ENCODE measurements at places on chromosomes 11 and 22.

GRCh38 chr11:22407921-22408320 lies 69.7 kb downstream of the SLC17A6 start:
- no peak for DNase-seq

DNA sequence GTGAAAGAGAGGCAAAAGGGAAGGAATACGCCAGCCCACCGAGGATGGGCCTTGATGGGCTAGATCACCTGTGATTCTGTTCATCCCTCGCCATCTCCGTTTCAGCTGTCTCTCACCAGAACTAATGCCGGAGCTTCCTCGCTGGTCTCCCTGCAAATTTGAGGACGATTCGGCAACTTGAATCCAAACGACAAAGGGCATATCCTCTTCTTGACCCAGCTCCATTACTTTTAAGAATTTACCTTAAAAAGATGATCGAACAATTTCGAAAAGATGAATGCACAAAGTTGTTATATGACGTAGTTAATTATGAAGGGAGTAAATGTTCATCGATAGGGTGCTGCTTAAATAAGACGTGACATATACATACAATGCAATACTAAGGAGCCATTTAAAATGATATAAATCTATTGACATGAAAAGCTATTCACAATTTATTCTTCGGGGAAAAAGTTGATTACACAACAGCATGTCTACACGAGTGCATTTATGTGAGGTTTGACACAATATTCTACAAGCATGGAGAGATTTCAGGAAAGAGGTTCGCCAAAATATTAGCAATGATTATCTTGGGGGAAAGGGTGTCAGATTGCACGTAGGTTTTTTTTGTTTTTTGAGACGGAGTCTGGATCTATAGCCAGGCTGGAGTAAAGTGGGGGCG lies 937 bp upstream of the FAM168A start:
- no peak for DNase-seq

GRCh38 chr11:73980001-73980961 lies 2.4 kb downstream of the UCP2 start:
- peak; percentile 43 for DNase-seq

DNA sequence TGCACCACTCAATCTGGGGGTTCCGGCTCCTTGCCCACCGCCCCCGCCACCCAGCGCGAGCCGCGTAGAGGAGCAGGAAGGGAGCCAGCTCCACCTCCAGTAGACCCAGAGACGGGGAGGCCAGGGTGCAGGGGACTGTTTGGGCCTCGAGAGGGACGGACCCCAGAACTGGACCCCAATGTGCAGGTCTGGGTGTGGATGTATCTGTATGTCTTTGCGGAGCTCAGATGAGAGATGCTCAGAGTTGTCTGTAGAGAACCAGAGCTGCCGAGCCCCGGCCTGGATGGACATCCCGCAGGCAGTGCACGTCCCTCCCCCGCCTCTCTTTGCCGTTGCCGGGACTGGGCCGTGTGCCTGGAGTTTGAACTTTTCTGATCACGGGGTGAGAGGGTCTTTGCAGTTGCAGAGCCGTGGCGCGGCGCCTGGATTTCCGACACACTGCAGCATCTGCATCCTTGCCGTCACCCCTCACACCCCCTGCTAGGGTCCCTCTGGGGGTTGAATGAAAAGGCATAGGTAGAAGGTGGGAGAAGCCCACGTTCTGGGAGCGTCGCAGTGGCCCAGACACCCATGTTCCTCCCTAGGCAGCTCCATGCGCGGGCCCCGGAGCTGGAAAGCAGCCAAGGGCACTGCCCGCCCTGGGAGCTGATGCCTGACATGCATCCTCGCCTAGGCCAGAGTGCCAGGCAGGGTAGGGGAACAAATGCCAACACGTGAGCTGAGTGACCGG lies 105.2 kb downstream of the KCNQ1 start:
- DNase-seq: no peak

- DNase-seq: no peak
Observed at GRCh38 chr11:22194907-22195306, 2.0 kb downstream of the ANO5 start.

GRCh38 chr11:73350908-73351636 lies 25.1 kb upstream of the RELT start:
- peak; percentile 24 for DNase-seq

DNA sequence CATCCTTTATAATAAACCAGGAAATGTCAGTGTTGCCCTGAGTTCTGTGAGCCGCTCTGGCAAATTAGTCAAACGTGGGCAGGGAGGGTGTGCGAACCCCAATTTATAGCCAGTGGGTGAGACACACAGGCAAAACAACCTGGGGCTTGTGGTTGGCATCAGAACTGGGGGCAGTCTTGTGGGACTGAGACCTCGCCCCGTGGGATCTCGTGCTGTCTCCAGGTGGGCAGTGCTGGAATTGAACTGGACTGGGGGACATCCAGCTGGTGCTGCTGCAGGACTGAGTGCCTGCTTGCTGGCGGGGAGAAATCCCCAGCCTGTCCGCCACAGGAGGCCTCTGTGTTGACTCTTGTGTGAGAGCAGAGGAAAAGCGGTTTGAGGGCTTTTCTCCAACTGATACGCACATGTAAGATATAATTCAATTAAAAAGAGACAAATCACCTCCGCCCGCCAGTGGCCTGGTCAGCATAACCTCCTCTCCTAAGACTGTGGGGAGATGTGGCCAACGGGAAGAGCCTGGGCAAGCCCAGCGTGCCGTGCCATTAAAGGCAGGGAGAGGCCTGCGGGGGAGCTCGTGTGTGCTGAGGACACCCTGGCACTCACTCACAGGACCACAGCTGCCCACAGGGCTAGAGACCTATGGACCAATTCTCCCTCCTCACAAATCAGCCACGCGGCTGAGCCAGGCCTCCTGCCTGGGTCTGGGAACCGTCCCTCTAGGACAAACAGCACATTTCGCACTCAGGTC lies 18.4 kb downstream of the SULT4A1 start:
- DNase-seq: no peak

DNA sequence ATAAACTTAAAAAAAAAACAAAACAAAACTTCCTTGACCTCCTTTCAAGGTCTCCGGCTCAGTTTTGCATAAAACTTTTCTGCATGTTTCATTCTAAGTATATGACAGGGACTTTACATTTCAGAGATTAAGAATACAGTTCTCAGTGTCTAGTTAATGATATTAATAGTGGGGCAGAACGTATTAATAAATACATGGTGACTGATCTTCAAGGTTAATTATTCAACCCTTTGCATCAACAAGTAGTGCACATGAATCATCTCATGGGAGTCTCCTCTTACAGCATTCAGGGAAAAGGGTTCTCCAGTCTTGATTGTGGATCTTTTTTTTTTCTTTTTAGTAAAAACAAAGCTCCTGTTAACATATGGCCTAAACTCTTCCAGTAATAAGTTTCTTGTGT lies 146.8 kb downstream of the KIRREL3 start:
- DNase-seq: no peak

GRCh38 chr22:46430961-46431838 lies 95.7 kb downstream of the TRMU start:
- DNase-seq: no peak

GRCh38 chr11:76837696-76838677 lies 22.7 kb upstream of the ACER3 start:
- no peak for DNase-seq

DNA sequence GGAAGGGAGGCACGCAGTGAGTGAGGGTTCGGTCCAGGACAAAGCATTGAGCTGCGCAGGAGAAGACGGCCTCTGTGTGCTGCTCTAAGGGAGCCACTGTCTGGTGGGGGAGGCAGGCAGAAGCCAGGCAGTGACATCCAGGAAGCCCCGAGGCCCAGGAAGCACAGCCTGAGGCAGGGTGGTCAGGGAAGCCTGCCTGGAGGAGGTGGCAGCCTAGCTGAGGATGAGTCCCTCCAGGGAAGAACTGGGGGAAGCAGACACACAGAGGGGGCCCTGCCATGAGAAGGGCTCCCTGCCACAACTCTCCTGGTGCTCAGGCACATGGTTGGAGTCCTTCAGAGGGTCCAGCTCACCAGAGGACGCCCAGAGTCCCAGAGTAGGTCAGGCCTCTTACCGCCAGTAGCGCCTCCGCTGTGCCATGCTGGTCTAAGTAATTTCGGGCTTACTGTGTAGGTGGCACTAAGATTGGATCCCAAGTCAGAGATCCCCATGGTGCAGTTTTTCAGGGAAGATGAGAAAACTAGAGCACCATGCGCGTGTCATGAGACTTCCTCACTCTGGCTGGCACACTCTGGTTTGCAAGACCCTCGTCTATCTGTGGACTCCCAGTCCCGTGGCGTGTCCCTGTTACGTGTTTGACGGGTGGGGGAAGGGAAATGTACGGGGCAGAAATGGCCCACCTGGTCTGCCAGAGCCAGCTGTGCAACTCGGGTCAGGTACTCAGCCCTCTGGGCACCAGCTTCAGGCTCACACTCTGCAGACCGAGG lies 887.2 kb downstream of the BRD1 start:
- no peak for DNase-seq

GRCh38 chr11:64484191-64485022 lies 106.6 kb upstream of the SLC22A12 start:
- DNase-seq: no peak

DNA sequence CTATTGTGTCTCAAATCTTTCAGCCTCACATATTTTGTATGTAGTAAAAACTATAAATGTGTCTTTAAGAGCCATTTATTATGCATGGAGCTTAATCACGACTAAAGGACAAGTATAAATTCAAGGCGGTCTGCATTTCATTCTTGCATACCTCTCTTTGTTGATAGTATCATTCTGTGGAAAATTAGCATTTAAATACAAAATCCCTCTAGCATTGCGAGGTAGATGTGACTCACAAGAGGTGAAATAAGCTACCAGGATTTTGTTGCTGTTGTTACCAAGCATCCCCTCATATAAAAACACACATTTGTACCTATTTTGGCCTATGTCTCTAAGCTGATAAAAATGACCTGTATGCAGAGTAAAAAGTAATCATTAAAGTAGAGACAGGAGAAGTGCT lies 537.4 kb upstream of the LUZP2 start:
- no peak for DNase-seq

DNA sequence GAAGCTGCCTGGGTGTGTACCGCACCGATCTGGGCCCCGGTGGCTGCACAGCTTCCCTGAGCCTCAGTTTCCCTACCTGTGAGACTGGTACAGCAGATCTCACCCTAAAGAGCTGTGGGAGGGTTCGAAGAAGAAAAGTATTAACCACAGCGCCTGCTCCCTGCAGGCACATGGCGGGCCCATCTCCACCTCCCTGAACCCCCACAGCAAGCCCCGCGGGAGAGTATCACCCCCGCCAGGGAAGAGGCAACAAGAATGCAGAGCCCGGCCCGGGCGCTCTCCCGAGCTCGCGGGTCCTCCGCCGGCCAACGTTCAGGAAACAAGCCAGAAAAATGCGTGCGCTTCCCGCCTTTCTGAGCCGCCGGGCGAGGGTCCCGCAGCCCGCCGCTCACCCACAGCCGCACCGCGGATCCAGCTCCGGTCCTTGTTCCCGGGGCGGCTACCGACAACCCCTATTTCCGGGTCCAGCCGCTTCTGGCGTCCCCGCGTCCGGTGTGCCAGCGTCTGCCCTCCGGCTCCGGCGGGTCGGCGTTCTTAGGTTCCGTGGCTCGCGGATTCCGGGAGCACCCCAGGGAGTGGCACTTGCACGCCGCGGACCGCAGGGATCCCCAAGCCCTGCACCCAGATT lies at the start of gene TOP3B:
Gene TOP3B (minus strand): TSS at position 450 of the 628 bp plus-strand sequence. CDS start 7,078 bp downstream, outside the sequence.
- DNase-seq: peak; percentile 68

- no peak for DNase-seq
Observed at GRCh38 chr11:64522843-64523380, 68.1 kb upstream of the SLC22A12 start.

DNA sequence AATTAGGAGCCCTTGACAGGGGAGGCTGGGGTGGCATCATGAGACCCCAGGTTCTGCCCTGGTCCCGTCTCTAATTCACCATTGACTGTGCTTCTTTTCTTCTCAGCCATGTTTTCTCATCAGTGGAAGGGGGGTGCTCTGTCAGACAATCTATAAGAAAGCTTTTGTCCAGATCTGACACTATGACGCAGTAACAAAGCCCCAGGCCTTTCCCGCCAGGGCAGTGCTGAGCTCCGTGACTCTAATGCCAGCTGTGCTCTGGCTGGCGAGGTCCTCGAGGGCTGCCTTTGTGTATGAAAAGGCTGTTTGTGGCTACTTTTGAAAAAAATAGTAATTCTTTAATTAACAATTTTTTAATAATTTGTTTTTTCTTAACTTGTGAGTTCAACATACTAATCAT lies 3.2 kb downstream of the CD6 start:
- DNase-seq: no peak

- no peak for DNase-seq
Observed at GRCh38 chr11:14218728-14219127, 140.3 kb downstream of the RRAS2 start.

GRCh38 chr11:32071811-32072210 lies 19.1 kb upstream of the RCN1 start:
- no peak for DNase-seq

DNA sequence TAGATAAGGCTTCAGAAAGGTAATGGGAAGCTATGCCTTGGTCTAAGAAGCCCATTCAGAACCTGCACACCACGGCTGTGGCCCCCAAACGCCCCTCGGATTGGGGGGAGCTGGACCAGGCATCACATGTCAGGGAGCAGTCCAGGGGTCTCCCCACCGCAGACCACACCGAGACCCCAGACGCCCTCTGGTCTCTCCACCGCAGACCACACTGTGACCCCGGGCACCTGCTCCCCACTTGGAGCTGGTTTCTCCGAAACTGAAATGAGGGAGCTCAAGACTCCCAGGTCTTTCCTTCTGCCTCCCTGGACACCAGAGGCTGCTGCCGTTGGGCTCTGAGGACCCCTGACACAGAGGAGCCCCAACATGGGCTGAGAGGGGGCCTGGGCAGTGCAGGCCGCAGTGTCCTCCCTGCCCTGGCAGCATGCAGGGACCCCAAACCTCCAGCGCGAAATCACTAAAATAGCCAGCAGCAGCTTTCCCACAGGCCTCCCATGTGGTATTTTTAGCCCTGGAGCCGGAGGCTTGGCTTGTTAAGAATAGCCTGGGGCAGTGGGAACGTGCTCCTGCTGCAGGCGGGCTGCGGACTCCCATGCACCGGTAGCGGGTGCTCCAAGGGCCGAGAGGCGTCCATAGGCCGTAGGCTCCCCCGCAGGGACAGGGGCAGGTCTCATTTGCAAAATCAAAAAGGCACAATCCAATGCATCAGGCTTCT lies 7.7 kb downstream of the LINC01488 start:
- DNase-seq: no peak

DNA sequence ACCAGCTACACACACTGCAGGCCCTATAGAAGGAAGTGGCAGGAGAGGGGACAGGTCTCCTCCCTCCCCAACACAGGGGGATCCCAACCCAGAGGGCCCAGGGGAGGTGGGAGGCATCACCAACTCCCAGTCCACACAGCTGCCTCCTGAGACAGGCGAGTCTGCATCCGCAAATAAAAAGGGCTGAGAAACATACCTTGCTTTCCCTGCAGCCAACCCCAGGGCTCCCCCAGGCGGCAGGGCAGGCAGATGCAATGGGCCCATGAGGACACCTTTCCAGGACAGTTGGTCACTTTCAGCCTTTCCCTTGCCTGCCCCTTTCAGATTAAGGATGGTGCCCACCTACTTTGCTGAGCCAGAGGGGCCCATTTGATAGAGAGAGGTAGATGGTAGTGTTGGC lies 180.0 kb downstream of the BRD1 start:
- DNase-seq: no peak

DNA sequence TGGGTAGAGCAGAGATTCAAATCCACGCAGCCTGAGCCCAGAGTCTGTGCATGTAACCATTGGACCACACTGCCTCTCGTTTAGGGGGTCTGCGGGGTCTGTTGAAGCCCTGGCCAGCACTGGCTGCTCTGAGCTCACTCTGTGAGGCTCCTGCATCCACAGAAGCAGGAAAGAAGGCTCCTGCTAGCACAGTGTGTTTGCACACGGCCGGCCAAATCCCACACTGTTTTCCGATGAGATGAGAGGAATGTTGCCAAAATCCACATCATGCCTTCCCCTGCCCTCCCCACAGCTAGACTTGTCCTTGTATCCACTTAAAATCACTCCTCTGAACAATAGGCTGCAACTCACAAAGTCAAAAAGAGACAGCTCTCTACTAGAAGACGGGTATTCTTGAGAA lies 10.6 kb upstream of the SLC22A12 start:
- no peak for DNase-seq

All from stimulated activated CD8-positive, alpha-beta memory T cell treated with anti-CD3 and anti-CD28 coated beads, Interleukin-7, amount 100 ng/mL, for 1 hour (primary cell).